Thoracic aorta (tissue), 2 donors: ENCODE measurements at places on chromosomes 7 and 10. TPM values are rescaled to one million over a fixed set of nuclear protein-coding genes. Genes with fewer than 3 reads are reported as not detected.

Gene DCLRE1C
- total RNA-seq, result 6.9 TPM

Gene PRLHR
- total RNA-seq, result not detected

Gene EMX2
- total RNA-seq, result not detected

Gene CLCN1
- 0.68 TPM for total RNA-seq

Gene FAM24B
- total RNA-seq, result 4.8 TPM

Gene ZWINT
- 0.78 TPM for total RNA-seq

Gene WNT2
- total RNA-seq, result 17.1 TPM

Gene TFAM
- 26.2 TPM for total RNA-seq

Gene MNX1
- not detected for total RNA-seq

Gene CEP55
- total RNA-seq, result 5.1 TPM

Gene CYTH3
- 89.4 TPM for total RNA-seq

Gene CRPPA
- 2.1 TPM for total RNA-seq

Gene GIMAP4
- 29.3 TPM for total RNA-seq

Gene FXYD4
- total RNA-seq, result not detected

Gene MOGAT3
- total RNA-seq, result not detected

Gene SEC31B
- 12.7 TPM for total RNA-seq

Gene PTF1A
- not detected for total RNA-seq

Gene AKR1D1
- not detected for total RNA-seq

Gene ANKRD30A
- not detected for total RNA-seq
